Testis (tissue), 5 donors: ENCODE measurements at places on chromosomes 4 and X.
A peak's percentile ranks its signal among the peaks of the same experiment; 100 is the strongest.

- peaks cover 5% of the 10 kb centered on the region for H3K4me1 ChIP-seq
- no peaks in the 10 kb centered on the region for H3K36me3 ChIP-seq
- H3K27me3 ChIP-seq = no peaks in the 10 kb centered on the region
- no peak overlapping the region for H3K27ac ChIP-seq
- peak; percentile 62 for DNase-seq
These were observed 57.2 kb upstream of the FAM9C start for GRCh38 chrX:13101441-13102139.

- H3K36me3 ChIP-seq = no peaks in the 10 kb centered on the region
- peaks cover 30% of the 10 kb centered on the region for H3K4me1 ChIP-seq
- no peak overlapping the region for H3K4me3 ChIP-seq
- peak overlapping the region; percentile 42 for H3K27ac ChIP-seq
- no peak for DNase-seq
- H3K27me3 ChIP-seq = no peaks in the 10 kb centered on the region
These were observed 28.9 kb downstream of the SYNPO2 start for GRCh38 chr4:118917582-118917981.

DNA sequence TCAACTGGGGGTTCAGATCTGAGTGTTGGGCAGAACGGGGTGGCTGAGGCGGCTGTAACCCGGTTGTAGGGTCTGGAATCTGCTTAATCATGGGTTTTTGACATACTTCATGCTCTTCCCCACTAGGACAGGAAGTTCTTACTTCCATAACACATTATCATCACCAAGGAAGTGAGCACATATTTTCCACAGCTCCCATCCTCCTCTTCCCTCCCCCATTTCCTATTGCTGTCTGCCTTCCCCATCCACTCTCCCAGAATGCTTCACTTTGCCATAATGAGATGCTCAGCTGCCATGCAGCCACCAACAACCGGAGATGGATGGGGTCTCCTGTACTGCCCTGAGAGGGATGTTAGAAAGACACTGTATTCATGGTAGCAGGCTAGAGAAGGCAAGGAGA lies 6.4 kb upstream of the DCUN1D4 start:
- no peaks in the 10 kb centered on the region for H3K27me3 ChIP-seq
- no peak overlapping the region for H3K4me3 ChIP-seq
- no peaks in the 10 kb centered on the region for H3K4me1 ChIP-seq
- no peak overlapping the region for H3K27ac ChIP-seq
- DNase-seq = no peak

GRCh38 chr4:129167640-129168260 lies 71.8 kb downstream of the C4orf33 start:
- no peaks in the 10 kb centered on the region for H3K36me3 ChIP-seq
- no peak for DNase-seq
- H3K27ac ChIP-seq = no peak overlapping the region

GRCh38 chr4:54423066-54423465 lies 194.0 kb downstream of the PDGFRA start:
- H3K4me1 ChIP-seq = no peaks in the 10 kb centered on the region
- no peak overlapping the region for H3K4me3 ChIP-seq
- DNase-seq = no peak
- H3K36me3 ChIP-seq = no peaks in the 10 kb centered on the region
- no peak overlapping the region for H3K27ac ChIP-seq
- H3K27me3 ChIP-seq = no peaks in the 10 kb centered on the region

DNA sequence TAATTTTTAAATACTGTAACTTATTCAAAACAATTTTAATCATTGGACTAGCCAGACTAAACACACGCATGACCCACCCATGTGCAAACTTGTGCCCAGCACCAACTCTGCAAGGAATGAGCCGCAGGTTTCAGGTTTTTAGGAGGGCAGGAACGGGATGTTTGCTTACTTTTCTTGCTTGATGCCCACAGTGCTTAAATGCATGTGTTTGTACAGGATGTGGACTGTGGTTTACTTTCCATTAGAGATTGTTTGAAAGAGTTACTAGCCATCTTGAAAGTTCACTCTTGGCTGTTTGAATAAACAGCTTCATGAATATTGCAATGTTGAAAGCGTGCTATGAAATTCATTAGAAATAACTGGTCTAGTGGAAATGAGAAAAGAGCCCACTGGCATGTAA lies 83.3 kb downstream of the STK32B start:
- DNase-seq = no peak
- no peaks in the 10 kb centered on the region for H3K4me1 ChIP-seq
- H3K27ac ChIP-seq = no peak overlapping the region
- no peaks in the 10 kb centered on the region for H3K36me3 ChIP-seq
